NCI-H187 treated with DMSO at 0.1 percent for 48 hours (cell line): ENCODE measurements at places on chromosomes 2 and 18.

DNA sequence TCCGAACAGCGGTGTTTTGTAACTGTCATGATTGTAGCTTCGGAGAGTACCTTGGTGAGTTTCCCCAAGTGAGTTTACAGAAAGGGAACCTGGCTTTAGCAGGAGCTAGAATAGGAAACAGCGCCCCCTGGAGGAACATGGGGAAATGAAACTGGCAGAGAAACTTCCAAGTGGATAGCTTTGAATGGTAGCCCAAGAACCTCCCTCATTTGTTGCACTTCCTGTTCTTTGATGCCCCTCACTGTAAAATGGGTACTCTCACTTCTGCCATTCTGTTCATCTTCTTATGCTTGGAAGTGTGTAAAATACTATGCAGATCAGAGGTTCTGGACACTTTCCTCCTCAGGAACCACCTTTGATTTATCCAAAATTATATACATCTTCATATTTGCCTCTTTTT, 36.2 kb downstream of the CHST10 start:
- DNase-seq, result peak; percentile 34

DNA sequence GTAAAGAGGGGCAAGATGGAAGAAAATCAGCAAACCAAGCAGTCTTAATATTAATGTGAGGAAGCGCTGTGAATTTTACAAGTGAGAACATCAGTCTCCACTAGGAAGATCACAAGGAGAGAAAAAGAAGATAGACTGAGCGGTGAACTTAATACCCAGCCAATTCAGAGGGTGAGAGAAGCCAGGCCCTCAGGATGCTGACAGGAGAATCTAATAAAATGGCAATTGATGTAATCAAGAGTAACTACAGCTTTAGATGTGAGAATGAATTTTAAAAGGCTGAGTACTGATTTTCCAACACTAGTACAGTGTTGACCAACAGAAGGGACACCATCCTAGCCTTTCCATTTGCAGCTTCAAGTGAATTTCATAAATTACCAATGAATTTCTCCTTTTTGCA, 35.7 kb upstream of the SIX2 start:
- no peak for DNase-seq

DNA sequence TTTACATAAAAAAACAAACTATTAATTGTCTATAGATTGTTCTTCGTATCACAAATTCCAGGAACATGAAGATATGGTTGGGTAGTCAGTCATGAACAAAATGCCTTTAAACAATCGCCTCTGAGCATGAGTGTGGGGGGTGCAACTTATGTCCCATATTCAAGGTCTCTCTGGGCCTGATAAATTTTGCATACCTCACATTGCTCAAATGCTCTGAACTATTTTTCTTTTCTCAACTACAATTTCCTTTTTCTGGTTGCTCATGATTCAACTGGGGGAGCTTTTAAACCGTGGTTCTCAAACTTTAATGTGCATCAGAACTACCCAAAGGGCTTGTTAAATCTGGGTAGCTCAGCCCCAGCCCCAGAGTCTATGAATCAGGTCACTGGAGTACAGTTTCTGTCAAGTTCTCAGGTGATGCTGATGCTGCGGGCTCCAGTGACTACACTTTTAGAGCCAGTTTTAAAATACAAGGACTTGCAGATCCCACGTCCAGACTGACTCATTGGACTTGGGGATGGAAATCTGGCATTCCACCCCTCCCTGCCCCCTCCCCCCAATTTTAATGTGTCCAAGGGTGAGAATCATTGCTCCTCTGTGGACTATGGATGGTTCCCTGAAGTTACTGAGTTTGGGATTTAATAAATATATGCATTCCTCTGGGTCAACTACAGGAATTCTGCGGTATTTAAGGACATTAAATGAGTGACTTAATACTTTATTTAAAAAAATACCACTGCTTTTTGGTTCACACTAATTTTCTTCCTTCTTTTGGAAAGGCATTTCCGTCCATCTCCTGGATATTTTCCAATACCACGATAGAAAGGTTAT, 1.5 kb upstream of the GPD2 start:
- no peak for DNase-seq

- no peak for DNase-seq
These were observed 260.8 kb downstream of the TGIF1 start for GRCh38 chr18:3710712-3711301.

DNA sequence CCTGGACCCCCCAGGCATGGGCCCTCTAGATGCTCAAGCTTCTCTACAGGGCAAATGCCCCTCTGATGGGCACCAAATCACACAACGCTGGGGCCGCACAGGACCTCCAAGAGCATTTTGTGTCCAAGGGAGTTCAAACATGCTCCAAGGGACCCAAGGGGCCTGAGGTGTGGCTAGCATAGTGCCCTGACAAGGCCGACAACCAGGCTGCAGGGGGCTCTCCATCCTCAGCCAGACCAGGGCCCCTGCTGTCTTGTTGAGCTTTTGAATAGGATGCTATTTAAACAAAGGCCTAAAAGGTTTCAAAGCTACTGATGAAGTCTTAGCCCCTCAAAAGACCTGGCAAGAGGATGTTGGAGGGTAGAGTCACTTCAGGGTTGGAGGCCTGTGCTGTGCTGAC, 33.1 kb downstream of the EN1 start:
- no peak for DNase-seq

DNA sequence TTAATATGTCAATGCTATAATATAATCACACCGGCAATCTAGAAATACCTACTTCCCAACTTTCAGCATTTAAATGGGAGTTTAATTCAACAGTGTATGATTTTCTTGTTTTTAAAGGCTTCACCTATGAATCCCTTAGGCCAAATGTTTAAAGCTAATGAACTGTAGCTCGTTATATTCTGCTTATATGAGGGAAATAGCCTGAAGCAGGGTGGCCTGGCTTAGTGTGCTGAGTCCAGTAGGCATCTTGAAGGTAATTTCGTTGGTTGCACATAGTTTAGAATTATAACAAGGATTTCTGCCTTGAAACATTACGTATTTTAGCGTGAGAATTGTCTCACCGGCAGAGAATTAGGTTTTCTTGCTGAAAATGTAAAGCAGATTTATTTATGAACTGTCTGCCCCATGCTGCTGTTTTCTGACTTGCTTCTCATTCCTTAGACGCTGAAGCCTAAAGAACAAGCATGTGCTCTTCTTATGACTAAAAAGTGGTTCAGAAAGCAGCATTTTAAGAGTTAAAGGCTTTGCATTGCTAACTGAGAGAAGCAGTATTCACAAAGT, 433.7 kb upstream of the RAB12 start:
- DNase-seq, result no peak

GRCh38 chr18:24420551-24420950, 5.9 kb upstream of the IMPACT start:
- no peak for DNase-seq

GRCh38 chr2:201204655-201205514, 21.9 kb downstream of the CASP10 start:
- DNase-seq, result no peak

DNA sequence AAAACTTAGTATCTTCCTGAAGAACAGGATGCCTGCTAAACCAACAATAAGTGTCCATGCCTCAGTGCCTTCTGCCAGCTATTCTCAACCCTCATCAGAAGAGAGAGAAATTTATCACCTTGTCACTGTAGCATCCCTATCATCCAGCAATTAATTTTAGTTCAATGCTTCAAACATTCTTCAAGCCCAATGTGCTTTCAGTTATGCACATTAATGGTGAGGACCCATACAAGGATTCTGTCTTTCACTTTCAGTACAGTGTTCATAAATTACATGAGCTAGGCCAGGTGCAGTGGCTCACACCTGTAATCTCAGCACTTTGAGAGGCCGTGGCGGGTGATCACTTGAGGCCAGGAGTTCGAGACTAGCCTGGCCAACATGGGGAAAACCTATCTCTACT, 47.0 kb upstream of the MSH6 start:
- DNase-seq, result no peak

- DNase-seq, result no peak
These were observed 88.0 kb downstream of the ZCCHC2 start for GRCh38 chr18:62610701-62611411.

GRCh38 chr2:10830203-10830602, 17.6 kb upstream of the PDIA6 start:
- DNase-seq, result no peak

GRCh38 chr2:172953411-172953810, 122.2 kb upstream of the MAP3K20 start:
- no peak for DNase-seq

DNA sequence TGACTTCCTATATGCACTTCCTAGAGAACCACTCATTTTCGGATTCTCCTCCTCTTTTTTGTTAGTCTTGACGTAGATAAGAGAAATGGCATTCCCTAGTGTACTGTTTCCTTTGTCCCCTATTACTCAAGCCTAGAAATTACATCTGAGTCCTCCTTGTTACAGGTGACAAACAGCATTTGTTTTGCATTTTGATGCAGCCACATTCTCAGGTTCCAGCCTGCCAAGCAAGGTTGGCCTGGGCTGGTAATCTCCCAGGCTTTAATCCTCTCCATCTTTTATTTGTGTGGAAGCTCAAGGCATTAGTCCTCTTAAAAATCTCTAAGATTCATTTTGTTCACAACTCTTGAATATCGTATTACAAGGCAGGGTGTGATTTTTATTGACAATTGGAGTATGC, 318.0 kb upstream of the NRP2 start:
- peak; percentile 70 for DNase-seq

DNA sequence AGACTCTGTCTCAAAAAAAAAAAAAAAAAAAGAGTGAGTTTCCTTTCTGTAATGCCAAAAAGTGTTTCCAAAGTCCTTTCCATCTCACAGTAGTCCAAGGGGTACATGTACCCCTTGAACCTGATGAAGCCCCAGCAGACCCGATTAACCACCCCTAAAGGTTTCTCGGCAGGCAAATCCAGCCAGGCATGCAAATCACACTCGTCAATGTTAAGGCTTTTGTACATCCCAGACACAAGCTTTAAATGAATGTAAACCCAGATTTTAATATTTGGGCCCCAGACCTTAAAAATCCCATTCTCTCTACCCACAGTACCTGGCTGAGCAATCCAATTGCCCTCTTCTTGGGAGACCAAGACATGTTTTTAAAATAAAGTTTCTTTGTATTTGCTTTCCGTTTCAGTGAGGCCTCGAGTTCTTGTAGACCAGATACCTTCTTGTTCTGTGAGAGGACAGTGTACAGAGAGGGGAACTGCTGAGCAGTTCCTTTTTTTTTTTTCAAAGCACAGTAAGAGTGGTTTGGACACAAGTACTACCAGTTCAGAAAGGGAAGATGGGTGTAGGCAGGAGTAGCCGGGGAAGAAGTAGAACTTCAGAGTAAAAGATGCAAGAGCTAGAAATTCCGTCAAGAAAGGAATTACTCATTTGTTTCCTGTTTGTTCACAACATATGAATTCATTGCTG, at the start of gene NLRC4:
Gene NLRC4, minus strand, starts transcription at position 465 of the 684 bp plus-strand sequence. CDS start 8,111 bp downstream, outside the sequence.
- no peak for DNase-seq

DNA sequence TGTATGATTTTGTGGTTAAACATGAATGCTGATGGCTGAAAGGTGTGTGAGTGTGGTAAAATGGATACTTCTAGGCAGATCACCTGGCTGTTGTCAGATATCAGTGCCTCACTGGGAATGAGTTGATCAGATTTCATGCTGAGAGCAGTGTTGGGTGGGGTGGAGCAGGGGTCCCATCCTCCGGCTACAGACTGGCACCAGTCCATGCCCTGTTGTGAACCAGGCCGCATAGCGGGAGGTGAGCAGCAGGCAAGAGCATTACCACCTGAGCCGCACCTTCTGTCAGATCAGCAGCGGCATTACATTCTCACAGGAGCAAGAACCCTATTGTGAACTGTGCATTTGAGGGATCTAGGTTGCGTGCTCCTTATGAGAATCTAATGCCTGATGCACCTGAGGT, 78.7 kb downstream of the GLI2 start:
- no peak for DNase-seq

- no peak for DNase-seq
These were observed 76.5 kb downstream of the CYBRD1 start for GRCh38 chr2:171598713-171599319.

DNA sequence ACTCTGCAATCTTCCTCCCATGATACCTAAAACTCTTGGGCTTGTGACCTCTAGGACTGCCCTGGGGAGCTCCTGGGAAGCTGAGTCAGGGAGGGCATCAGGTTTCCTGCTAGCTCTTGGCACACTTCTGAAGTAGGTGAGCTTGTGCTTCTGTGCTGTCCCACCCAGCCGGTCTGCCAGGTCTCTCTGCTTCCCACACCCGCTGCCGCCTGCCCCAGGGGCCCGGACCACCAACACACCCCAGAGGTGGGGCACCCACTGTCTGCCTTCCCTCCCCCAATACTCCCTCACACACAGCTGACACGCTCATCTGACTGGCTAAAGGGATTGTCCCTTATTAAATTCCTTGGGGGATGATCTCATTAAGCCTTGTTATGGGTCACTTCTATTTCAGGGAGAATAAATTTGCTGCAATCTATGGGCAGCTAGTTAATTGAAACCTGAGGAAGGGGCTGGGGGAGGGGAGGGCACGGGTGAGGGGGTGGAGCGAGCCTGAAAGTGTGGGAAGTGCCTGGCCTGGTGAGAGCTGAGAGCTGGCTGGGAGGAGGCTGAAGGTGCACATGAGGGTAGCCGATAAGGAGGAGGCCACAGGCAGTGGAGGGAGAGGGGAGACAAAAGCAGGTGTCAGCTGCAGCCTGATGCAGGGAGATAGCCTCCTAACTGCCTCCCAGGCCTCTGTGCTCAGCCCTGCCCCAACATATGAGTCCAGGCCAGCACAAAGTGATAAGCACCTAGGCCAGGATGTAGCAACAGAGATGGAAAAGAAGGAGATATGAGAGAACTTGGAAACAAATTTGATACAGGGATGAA, 48.8 kb downstream of the HAUS1 start:
- no peak for DNase-seq

DNA sequence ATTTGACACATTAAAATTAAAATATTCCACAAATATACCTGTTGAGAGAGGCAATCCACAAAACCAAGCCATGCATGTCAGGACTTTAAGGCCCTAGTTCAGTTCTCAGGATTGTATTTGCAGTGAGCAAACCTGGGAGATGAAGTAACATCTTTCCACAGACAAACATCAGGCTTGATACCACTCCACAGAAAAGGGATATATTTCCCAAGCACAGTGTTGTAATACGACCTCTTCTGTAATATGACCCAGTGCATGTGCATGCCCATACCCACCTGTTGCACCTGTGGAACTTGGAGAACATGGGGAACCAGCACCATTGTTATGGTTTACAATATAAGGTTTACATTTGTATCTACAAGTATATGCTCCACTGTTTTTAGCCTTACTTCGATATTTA, 184.0 kb downstream of the PDE11A start:
- no peak for DNase-seq

DNA sequence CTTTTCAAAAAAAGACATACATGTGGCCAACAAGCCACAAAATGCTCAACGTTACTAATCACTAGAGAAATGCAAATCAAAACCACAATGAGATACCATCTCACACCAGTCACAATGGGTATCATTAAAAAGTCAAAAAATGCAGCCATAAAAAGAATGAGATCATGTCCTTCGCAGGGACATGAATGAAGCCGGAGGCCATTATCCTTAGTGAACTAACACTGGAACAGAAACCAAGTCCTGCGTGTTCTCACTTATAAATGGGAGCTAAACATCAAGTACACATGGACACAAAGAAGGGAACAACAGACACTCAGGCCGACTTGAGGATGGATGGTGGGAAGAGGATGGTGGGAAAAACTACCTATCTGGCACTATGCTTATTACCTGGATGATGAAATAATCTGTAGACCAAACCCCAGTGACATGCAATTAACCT, 17.8 kb upstream of the ATL2 start:
- no peak for DNase-seq
